ENCODE measurements at places on chromosomes 3 and 15.
A peak's percentile ranks its signal among the peaks of the same experiment; 100 is the strongest.

- H3K27me3 ChIP-seq = no peaks in the 10 kb centered on the region
- H3K27ac ChIP-seq = no peak overlapping the region
- H3K36me3 ChIP-seq = no peaks in the 10 kb centered on the region
- H3K4me3 ChIP-seq = no peak overlapping the region
Observed at GRCh38 chr3:101962055-101962454, 112.7 kb downstream of the NFKBIZ start.

DNA sequence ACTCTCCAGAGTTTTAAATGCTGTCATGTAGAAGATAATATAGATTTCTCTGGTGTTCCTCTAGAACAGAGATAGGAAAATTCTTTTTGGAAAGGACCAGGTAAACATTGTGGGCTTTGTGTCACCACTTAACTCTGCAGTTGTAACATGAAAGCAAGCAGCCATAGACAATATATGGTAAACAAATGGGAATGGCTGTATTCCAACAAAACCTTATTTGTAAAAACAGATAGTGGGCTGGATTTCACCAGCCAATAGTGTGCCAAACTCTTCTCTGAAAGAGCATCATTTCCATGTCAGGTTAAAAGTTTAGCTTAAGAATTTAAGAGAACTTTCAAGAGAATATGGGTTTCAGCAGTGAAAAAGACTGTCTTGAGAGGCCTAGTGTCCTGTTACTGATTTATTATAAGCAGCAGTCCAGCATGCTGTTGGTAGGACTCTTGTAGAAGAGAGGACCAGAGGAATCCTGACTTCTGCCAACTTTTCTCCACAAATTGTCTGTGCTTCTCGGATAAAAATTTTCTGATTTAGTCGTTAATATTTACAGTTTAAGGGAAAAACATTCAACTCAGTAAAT is 107.7 kb downstream of the TCF12 start:
- H3K4me1 ChIP-seq = peaks cover 53% of the 10 kb centered on the region
- DNase-seq = no peak
- no peaks in the 10 kb centered on the region for H3K36me3 ChIP-seq

DNA sequence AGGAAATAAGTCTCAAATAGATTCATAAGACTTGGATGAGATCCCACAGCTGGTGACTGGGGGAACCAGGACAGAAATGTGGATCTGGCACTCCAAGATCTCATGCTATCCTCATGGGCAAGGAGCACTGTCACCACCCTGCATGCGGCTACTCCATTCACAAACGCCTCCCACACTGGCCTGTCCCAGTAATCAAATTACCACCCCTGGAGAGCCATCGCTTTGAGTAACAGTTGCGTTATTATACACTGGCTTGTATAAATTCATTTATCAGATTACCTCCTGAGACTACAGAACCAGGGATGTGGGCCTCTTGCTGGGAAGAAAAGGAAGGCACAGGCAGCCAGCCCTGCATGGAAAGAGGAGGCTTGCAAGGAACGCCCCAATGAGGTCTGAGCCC is 27.9 kb upstream of the SLC25A36 start:
- DNase-seq = no peak
- no peaks in the 10 kb centered on the region for H3K36me3 ChIP-seq
- H3K27ac ChIP-seq = no peak overlapping the region
- H3K4me1 ChIP-seq = no peaks in the 10 kb centered on the region
- no peak overlapping the region for H3K4me3 ChIP-seq
- no peaks in the 10 kb centered on the region for H3K27me3 ChIP-seq

GRCh38 chr15:96535148-96535547 is 204.6 kb downstream of the NR2F2 start:
- H3K4me3 ChIP-seq = no peak overlapping the region
- no peak for DNase-seq
- no peaks in the 10 kb centered on the region for H3K36me3 ChIP-seq
- H3K27ac ChIP-seq = no peak overlapping the region
- H3K4me1 ChIP-seq = no peaks in the 10 kb centered on the region

DNA sequence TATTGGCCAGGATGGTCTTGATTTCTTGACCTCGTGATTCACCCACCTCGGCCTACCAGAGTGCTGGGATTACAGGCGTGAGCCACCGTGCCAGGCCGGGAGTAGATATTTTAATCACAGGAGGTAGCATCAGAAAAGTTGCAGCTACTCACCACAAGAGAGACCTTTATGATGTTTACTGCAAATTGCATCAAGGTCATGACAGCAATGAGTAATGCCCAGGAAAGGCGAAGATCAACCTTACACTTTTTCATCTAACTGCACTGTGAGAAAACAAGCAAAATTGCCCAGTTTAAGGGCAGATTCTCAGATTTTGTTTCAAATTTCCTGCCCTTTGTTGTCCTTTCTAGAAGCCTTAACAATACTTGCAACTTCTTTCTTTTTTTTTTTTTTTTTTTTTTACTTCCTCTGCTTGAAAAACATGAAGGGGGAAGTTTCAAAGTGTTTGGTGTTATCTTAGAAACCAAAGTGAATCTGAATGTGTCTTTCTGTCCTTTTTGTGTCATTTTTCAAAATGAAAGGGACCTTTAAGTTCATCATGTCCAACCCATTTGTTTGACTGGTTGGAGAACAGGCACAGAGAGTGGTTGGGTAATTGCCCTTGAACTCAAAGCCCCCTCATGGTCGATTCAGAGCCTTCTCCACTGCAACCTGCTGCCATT is 25.0 kb downstream of the TGFBR2 start:
- H3K27me3 ChIP-seq = no peaks in the 10 kb centered on the region
- H3K4me1 ChIP-seq = peaks cover 92% of the 10 kb centered on the region
- peak overlapping the region; percentile 90 for H3K27ac ChIP-seq

GRCh38 chr3:54008099-54008498 is 114.3 kb upstream of the CACNA2D3 start:
- no peaks in the 10 kb centered on the region for H3K27me3 ChIP-seq
- H3K27ac ChIP-seq = no peak overlapping the region
- no peak overlapping the region for H3K4me3 ChIP-seq
- no peak for DNase-seq
- H3K4me1 ChIP-seq = no peaks in the 10 kb centered on the region

- H3K4me1 ChIP-seq = no peaks in the 10 kb centered on the region
- no peaks in the 10 kb centered on the region for H3K36me3 ChIP-seq
- DNase-seq = no peak
- no peaks in the 10 kb centered on the region for H3K27me3 ChIP-seq
- no peak overlapping the region for H3K27ac ChIP-seq
- H3K4me3 ChIP-seq = no peak overlapping the region
Observed at GRCh38 chr3:129409541-129409940, 18.9 kb downstream of the EFCAB12 start.

GRCh38 chr3:97952280-97952679 is 20.0 kb downstream of the RIOX2 start:
- H3K27ac ChIP-seq = no peak overlapping the region
- H3K4me1 ChIP-seq = peaks cover 7% of the 10 kb centered on the region
- no peaks in the 10 kb centered on the region for H3K27me3 ChIP-seq

GRCh38 chr3:126434264-126434590 is 39.5 kb downstream of the CFAP100 start:
- H3K27ac ChIP-seq = no peak overlapping the region
- H3K4me3 ChIP-seq = no peak overlapping the region
- H3K36me3 ChIP-seq = peaks cover 67% of the 10 kb centered on the region
- H3K4me1 ChIP-seq = no peaks in the 10 kb centered on the region
- no peak for DNase-seq

DNA sequence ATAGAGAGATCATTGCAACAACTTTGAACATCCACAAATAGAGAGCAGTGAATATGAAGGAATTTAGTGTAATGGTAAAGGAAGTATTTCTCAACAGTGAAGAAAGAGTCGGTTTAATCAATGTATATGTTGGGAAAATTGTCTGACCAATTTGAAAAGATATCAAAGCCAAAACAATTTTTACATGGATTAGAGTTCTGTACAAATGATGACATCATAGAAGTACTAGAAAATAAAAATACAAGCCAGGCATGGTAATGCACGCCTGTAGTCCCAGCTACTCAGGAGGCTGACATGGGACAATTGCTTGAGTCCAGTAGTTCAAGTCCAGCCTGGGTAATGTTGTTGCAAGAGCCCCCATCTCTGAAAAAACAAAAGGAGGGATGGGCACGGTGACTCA is 26.0 kb upstream of the TMEM42 start:
- H3K27ac ChIP-seq = no peak overlapping the region
- H3K4me3 ChIP-seq = no peak overlapping the region
- H3K36me3 ChIP-seq = no peaks in the 10 kb centered on the region
- DNase-seq = no peak

GRCh38 chr3:8443829-8444791 is 57.5 kb upstream of the LMCD1 start:
- H3K36me3 ChIP-seq = no peaks in the 10 kb centered on the region
- H3K27me3 ChIP-seq = no peaks in the 10 kb centered on the region
- H3K4me1 ChIP-seq = peaks cover 40% of the 10 kb centered on the region
- H3K4me3 ChIP-seq = no peak overlapping the region
- peak overlapping the region; percentile 83 for H3K27ac ChIP-seq

Measured in spleen (tissue), 13 donors.